Mesangial cell (primary cell): ENCODE measurements at places on chromosomes 13 and 19. TPM values are rescaled to one million over a fixed set of nuclear protein-coding genes. Genes with fewer than 3 reads are reported as not detected.

The IRS2 gene
- total RNA-seq, result 7.7 and 28.3 TPM in 2 replicates

The ELL gene
- 13.0 and 20.8 TPM in 2 replicates for total RNA-seq

The ZNF100 gene
- total RNA-seq, result 1.5 and 4.2 TPM in 2 replicates

The HSPBP1 gene
- 45.9 and 63.2 TPM in 2 replicates for total RNA-seq

The PDE4C gene
- not detected in 2 replicates for total RNA-seq

The PPP1R13L gene
- 23.8 and 31.1 TPM in 2 replicates for total RNA-seq

The ZNF45 gene
- total RNA-seq, result 3.3 and 12.8 TPM in 2 replicates

The REEP6 gene
- 5.2 and 7.6 TPM in 2 replicates for total RNA-seq
